ENCODE measurements at places on chromosomes 2 and 18.
A peak's percentile ranks its signal among the peaks of the same experiment; 100 is the strongest.

DNA sequence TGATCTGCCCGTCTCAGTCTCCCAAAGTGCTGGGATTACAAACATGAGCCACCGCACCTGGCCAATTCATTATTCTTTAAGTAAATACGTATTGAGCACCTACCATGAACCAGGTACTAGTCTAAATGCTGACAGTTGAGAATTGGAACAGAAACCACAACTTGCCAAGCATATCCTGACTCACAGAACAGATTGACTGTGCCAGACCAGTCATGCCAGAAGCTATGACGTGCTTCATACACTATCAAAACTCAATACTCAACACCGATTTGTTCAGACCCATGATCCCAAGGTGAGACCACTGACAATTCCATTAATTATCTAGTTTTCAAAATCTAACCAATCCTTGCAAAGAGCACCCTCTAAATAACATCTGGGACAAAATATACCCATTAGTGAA, 148.6 kb downstream of the B3GNT2 start:
- DNase-seq: no peak

DNA sequence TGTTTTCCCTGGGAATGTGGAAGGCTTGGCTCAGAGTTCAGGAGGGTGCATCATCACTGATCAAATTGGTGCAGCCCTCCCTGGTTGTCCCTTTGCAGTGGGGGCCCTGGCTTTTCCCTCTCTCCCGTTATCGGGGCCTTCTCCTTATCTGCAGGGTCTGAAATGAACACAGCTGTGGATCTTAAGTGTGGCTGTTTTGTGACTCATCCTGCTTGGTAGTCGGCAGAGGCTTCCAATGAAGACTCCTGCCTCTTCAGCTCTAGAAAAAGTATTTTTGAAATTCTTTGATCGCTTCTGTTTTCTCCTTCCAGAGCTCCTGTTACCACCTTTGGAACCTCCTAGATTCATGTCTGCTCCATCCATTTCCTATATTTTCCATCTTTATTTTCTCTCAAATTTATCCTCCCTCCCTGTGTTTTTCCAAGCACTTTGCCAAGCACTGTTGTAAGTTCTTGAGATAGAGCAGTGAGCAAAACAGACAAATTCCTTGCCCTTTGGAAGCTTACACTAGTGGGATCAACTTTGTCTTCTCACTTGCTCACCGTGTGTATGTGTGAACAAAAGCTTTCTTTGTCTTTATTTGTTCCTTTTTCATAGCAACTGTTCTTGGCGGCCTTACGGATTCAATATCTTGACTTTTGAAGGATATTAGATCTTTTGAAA, 45.7 kb downstream of the RALB start:
- no peak for DNase-seq

GRCh38 chr2:42035241-42035640, 12.6 kb upstream of the PKDCC start:
- no peak for DNase-seq

DNA sequence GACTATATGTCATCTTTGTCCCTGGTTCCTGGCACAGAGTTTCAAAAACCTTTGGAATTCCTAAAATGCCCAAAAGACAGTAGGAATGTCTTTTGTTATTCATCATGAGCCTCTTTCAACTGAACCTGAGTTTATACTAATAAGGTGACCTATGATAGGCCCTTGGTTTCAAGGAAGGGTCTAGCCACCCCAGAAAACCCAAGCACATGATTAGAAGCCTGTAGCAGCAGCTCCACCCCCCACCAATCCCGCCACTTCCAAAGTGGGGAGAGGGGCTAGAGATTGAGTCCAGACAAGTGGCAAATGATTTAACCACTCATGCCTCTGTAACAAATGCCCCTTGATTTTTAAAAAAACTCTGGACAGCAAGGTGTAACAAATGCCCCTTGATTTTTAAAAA, 56.8 kb downstream of the ADD2 start:
- no peak for DNase-seq

DNA sequence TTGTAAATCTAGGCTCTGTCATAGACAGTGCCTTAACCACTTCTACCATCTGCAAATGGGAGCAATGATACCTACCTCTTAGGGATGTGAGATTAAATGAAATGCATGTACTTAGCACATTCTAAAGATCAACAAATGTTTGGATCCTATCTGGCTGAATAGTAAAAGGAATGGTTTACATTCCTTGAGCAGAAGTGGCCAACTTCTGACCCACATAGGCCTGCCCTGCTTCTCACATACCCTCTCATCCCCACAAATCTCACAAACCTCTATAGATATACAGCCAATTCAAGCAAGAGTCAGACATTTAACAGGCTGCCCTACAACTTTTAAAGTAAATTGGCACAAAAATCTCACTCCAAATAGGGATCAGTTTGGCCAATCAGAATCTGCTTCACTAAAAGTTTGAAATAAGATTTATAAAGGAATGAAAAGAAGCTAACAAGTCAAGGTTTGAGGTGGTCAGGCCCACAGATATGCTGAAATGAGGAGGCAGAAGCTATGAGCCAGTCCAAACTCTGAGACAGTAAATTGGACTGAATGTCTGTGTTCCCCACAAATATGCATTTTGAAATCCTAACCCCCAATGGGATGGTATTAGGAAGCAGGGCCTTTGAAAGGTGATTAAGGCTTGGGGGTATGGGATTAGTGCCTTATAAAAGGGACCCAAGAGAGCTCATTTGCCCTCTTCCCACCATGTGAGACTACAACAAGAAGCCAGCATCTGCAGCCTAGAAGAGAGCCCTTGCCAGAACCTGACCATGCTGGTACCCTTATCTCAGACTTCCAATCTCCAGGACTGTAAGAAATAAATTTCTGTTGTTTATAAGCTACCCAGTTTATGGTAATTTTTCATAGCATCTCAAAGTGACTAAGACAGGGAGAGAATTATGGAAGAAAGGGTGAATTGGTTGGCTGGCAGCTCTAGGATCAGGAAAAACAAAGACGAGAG, 227.8 kb upstream of the RBMS1 start:
- DNase-seq: no peak

DNA sequence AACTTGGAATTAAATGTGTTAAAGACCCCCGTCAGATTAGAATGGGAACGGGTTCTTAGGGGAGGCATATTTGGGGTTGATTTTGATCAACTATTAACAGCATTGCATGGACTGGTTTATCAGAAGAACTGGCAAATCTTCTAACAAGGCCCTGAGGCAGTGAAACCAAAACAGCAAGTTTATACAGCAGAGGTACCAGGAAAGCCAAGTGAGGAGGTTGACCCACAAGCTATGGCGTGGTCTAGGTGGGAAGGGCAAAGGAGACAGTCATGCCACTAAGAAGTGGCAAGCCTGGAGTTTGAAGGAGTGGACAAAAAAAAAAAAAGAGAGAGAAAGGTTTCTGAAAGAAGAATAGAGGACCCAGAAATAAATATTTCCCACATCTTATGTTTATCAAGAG, 187.0 kb downstream of the MREG start:
- no peak for DNase-seq

GRCh38 chr2:160876029-160876428, 284.2 kb upstream of the TANK start:
- no peak for DNase-seq

- DNase-seq: no peak
These were observed 107.2 kb upstream of the UBE2E3 start for GRCh38 chr2:180873219-180873618.

DNA sequence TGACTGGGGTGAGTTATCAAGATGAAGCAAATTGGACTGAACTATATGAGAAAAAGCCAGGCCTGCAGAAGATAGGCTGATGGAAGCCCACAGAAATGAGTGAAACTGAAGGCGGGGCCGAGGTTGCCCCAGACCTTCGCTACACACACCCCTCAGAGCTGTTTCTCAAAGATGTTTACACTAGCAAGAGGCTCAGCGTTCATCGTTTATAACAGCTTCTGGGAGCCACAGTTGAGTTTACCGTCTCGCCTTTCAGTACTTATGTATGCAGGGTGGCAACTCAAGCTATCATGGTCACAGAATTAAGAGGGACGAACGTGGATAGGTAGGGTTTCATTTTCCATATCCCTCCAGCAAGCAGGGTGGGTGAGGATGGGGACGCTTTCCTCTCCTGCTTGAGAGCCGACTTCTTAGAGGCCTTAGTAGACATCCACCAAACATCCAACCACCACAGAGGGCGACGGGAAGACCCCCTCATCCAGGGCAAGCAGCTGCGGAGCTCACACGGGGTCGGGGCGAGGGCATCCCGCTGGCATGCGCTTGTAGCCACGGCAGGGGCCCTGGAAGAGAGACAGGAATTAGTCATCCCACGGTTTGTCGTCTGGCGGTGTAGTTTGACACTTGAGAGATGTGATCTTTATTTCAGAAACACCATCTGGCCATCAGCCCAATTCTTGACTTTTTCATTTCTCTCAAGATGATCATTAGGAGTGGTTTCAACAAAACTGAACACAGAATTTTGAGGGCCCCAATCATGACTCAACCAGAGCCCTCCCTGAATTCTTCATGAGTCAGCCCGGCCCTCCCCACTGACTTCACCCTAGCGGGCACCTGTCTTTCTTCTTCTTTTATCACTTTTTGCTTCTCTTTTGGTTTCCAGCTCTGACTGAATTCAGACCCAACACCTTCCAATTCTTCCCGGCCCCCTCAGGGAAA, 109.1 kb upstream of the CTDP1 start:
- no peak for DNase-seq

GRCh38 chr2:32009516-32010256, 1.1 kb downstream of the MEMO1 start:
- DNase-seq: peak; percentile 68

GRCh38 chr2:219252900-219253752, at the start of gene TUBA4B:
TSS of gene TUBA4B (plus strand) at chr2:219253243. CDS start at chr2:219253408, 165 bp downstream.
- DNase-seq: peak; percentile 70

Data from mucosa of descending colon (tissue), 3 donors.